Mucosa of gallbladder (tissue), 1 donor: ENCODE measurements at places on chromosomes 1 and 21. TPM values are rescaled to one million over a fixed set of nuclear protein-coding genes. Genes with fewer than 3 reads are reported as not detected.
A peak's percentile ranks its signal among the peaks of the same experiment; 100 is the strongest.

- peak; percentile 67 for DNase-seq
Measured at GRCh38 chr1:67572594-67573221, 112.3 kb upstream of the GADD45A start.

Gene NEGR1
- total RNA-seq, result 26.9 TPM

DNA sequence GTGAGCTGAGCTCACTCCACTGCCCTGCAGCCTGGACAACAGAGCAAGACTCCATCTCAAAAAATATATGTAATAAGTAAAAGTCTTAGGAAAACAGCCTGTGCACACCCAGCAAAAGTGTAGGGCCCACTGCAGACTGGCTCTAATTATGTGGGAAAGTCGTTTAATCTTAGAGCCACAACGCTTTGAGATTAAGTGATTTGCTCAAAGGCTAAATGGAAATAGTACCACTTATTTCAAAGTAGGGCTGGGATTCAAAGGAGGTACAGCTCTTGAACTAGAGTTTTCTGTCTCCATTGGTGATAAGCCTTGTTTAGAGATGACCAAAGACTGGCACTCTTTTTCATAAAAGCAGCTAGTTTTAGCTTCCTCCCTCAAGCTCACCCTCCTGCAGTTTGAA, 2.2 kb downstream of the TACSTD2 start:
- DNase-seq, result no peak

- DNase-seq, result no peak
Measured at GRCh38 chr1:242178436-242178835, 179.5 kb upstream of the MAP1LC3C start.

- DNase-seq, result no peak
Measured at GRCh38 chr1:160371346-160371631, 4.4 kb downstream of the NHLH1 start.

Gene RNF11
- total RNA-seq, result 94.0 TPM

DNA sequence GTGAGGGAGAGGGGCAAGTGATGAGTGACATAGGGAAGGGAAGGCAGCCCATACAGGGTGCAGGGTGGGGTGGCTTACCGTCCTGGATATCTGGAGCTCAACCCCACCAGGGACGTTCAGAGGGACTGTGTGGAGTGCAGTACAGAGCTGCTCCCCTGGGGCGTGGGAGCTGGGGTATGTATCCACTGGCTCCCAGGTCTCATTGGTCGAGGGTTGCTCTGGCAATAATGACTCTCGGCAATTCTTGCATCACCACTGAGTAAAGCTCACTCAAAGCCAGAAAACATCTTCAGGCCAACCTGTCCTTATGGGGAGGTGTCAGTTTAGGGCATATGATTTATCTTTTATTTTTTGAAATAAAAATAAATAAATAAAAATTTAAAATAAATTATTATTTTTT, 43.2 kb upstream of the RUNX3 start:
- DNase-seq, result no peak

GRCh38 chr1:89298461-89298860, 25.8 kb upstream of the GBP5 start:
- no peak for DNase-seq

Gene TEX50
- total RNA-seq, result not detected

- peak; percentile 38 for DNase-seq
Measured at GRCh38 chr1:4652631-4653327, 1.6 kb upstream of the AJAP1 start.

Gene SMG5
- total RNA-seq, result 107 TPM

- DNase-seq, result no peak
Measured at GRCh38 chr1:180309338-180309737, 79.3 kb downstream of the LHX4 start.

Gene CASZ1
- total RNA-seq, result 72.8 TPM

Gene ACKR1
- 23.3 TPM for total RNA-seq

DNA sequence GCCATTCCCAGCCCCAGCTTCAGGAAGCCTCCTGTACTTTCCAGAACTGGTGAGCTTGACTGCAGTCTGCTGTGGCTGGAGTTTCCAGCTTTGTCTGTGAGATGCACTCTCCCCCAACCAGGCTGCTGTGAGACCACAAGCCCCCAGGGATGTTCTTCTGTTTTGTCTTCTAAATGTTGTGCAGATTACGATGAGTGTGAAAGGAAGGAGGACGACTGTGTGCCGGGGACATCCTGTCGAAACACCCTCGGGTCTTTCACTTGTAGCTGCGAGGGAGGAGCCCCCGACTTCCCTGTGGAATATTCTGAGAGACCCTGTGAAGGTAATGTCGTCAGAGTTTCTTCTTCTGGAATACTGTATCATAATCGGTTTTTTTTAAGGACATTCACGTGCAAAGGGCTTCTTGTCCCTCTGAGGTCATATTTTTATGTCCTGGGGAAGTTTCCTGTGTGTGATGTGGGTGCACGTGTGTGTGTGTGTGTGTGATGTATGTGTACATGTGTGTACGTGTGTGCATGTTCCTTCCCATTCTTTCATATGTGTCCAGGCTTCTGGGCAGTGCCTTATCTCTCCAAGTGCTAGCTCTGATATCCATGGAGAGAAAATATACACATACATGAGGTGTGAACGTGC, 49.9 kb downstream of the UMODL1 start:
- DNase-seq, result no peak

- peak; percentile 58 for DNase-seq
Measured at GRCh38 chr1:40818264-40818961, 34.8 kb downstream of the KCNQ4 start.

DNA sequence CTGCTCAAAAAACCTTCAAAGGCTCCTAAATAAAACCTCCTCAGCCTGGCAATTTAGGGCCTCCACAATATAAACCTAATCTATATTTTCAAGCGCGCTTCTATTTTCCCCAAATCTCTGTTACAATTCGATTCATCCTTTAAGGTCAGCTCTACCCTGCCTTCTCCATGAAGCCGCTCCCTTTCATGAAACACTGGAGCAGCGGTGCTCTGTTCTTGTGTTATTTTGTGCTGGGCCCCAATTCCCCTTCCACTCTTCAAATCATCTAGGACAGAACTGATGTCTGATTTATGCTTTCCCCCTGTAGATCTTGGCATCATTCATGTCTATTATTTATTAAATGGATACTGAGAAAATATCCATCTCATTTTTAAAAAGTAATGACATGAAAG, 6.9 kb downstream of the ERRFI1 start:
- DNase-seq, result no peak

Gene ZNF326
- 19.2 TPM for total RNA-seq

- DNase-seq, result no peak
Measured at GRCh38 chr1:147622731-147623130, 47.6 kb downstream of the ACP6 start.

- no peak for DNase-seq
Measured at GRCh38 chr21:44903050-44903685, 17.5 kb downstream of the ITGB2 start.

DNA sequence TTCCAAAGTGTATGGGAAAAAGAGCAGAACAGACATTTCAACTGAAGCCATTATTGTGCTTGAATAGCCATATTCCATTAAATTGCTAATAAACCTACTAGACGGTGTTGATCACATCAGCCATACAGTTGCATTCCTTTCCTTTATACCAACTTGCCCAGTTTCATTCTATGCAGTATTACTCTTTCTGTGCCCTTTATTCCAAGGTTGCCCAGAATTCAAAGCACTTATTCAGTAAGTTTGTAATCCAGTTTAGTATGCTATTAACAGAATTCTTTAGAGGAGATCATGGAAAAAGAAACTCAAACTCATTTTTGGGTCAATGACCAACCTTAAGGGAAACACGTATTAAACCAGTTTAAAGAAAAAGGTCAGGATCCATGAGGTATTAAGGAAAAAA, 89.5 kb downstream of the DDAH1 start:
- DNase-seq, result no peak

- DNase-seq, result no peak
Measured at GRCh38 chr1:198849093-198849492, 210.3 kb downstream of the PTPRC start.

Gene CFAP107
- total RNA-seq, result not detected

- DNase-seq, result no peak
Measured at GRCh38 chr1:75630004-75630594, 19.2 kb upstream of the SLC44A5 start.

DNA sequence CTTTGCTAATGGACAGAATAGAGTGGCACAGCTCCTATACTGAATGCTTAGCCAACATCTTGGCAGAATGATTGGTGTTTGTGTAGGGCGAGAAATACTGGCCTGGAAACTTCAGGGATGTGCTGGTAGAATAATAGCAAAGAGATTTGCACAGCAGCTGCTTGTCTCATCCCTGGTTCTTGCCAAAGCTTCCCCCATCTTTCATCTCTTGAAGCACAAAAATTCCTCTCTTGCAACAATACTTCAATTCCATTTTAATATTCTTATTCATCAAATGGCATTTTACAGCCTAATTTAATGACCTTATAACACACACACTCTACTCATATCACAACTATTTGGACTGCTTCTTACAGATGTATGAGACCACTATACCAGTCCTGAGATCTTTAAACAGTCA, 37.7 kb downstream of the LHX8 start:
- no peak for DNase-seq

Gene LCE1C
- not detected for total RNA-seq

GRCh38 chr1:221759436-221759835, 17.5 kb upstream of the DUSP10 start:
- DNase-seq, result no peak

GRCh38 chr1:161074676-161075368, 5.1 kb upstream of the ARHGAP30 start:
- no peak for DNase-seq

GRCh38 chr1:165235155-165235776, 121.2 kb downstream of the LMX1A start:
- DNase-seq, result no peak

DNA sequence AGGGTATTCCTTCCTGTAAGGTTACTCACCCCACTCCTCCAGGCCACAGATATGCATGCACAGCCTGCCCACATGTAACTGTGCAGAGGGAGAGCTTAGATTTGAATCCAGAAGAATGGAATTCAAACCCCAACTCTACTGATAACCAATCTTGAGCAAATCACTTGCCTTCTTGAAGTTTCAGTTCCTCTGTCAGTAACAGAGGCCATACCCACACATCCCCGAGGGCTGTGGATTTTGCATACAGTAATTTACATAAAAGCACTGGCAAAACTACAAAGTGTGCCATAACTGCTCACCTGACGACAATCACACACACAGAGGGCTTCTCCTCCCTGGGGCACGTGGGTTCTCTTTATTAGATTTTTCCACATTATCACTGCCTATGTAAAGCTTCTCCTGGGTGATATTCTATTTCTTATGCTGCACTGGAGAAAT, 18.6 kb downstream of the CD247 start:
- DNase-seq, result no peak

Gene IFT25
- total RNA-seq, result 24.4 TPM

GRCh38 chr21:29656504-29657239, 283.1 kb downstream of the GRIK1 start:
- DNase-seq, result no peak

GRCh38 chr1:116504308-116505156, 66.3 kb downstream of the CD58 start:
- DNase-seq, result peak; percentile 80

- no peak for DNase-seq
Measured at GRCh38 chr1:34709547-34709946, 45.3 kb upstream of the GJB5 start.
